ENCODE measurements at places on chromosomes 13 and 19.

DNA sequence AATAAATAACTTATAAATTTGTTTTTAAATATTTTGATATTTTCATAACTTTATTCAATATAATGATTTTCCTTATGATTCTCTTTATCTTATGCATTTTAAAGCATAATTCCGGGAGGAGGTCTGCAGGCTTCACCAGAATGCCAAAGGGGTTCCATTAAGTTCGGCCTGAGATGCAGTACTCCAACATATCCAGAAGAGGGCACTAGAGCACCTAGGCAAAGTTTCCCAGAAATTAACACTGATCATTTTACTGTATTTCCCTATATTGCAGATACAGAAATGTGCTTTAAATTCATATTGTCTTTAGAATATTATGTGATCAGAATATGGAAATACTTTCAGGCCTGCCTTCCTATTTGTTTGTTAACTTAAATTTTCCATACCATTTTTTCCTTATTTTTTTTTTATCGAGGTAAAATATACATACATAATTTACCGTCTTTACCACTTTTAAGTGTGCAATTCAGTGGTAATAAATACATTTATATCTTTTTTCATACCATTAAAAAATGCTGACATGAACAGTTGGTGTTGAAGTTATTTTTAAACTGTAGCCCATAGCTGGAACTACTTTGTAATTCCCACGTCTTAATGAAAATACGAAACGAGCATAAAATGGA, 58.9 kb upstream of the TM9SF2 start:
- no peak for DNase-seq

DNA sequence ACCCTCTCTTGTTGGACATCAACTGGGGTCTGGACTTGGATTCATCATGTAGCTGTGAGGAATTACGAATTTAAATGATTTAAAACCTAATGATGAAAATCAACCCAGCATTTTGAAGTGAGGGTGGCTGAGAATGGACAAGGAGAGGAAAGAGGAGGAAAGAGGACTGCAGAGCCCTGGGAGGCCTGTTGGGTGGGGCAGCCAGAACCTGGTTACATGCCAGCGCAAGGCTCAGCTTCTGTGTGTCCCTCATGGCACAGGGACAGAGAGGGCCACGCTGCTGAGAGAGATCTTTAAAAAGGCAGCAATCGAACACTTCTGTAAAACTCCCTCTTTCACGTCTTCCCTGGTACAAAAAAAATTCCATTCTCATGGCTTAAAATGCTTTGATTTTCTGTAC, 292.7 kb downstream of the MYO16 start:
- DNase-seq: no peak

GRCh38 chr13:35720690-35721554, 244.4 kb upstream of the MAB21L1 start:
- DNase-seq: peak; percentile 9

DNA sequence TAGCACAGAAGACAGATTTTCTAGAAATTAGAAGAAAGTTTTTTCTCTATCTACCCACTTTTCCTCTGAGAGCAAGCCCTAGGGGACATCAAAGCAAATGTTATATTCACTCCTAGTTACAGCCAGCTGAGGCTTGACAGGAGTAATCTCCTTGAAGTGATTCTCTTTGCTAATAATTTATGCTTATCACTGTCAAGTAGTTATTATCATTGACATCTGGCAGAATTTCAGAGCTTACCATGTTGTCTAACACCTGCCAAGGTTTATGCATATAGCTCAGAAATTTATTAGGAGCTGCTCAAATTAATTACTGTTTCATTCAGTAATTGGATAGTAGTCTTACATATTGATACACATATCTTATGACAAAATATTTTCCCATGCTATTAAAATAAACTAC, 465.9 kb upstream of the ATXN8OS start:
- DNase-seq: no peak

- DNase-seq: no peak
Observed at GRCh38 chr13:90889906-90890834, 457.3 kb upstream of the MIR17HG start.

- no peak for DNase-seq
Observed at GRCh38 chr19:29265436-29265835, 52.5 kb upstream of the UQCRFS1 start.

DNA sequence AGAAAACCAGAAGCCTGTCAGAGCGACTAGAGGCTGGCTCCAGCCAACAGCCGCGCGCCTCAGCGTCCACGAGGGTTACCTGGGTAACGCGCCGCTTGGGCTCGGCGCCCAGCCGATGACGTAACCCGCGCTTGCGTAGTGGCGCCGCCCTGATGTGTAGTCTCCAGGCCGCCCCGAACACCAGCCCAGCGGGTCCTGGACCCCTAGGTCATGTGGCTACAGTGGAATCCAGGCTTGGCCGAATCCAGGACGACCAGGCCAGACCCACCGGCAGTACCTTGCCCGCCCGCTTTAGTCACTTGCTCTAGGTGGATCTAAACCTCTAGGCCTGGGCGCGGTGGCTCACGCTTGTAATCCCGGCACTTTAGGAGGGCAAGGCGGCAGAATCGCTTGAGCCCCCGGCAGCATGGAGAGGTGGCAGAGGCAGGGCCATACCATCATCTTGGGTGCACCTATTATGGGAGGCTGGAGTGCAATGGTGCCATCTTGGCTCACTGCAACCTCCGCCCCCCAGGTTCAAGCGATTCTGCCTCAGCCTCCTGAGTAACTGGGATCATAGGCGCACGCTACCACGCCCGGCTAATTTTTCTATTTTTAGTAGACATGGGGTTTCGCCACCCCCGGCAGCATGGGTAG, 7.2 kb upstream of the ZNF606 start:
- peak; percentile 91 for DNase-seq

- no peak for DNase-seq
Observed at GRCh38 chr13:66558506-66558905, 671.6 kb downstream of the PCDH9 start.
